ENCODE measurements at places on chromosomes 7 and 10.

- DNase-seq = no peak
Measured at GRCh38 chr7:134593530-134594392, 44.9 kb downstream of the AKR1B15 start.

GRCh38 chr10:14687340-14687739, 87.4 kb downstream of the FAM107B start:
- no peak for DNase-seq

- no peak for DNase-seq
Measured at GRCh38 chr7:149459201-149459539, 1.7 kb downstream of the ZNF777 start.

DNA sequence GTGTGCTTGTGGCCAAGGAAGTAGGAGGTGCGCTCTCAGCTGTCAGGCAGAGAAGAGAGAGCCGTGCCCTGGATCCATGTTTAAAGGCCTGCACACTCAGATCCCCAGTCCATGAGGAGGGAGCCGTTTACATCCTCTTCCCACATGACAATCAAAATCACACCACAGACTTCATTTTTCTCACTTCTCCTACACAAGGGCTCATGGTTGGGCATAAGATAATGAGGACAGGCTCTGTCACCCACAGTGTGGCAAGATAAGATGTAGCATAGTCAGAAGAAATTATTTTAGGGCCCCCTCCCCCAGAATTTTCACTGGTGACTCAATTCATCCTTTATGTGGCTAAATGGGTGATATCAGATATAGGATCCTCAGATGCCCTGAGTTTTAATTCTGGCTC, 35.9 kb upstream of the INHBA start:
- DNase-seq = no peak

All from stimulated activated naive CD8-positive, alpha-beta T cell treated with anti-CD3 and anti-CD28 coated beads, Interleukin-15, Interleukin-2, amounts not matched to agents 100 U/mL and 50 U/mL, for 24 hours (primary cell).